ENCODE measurements at places on chromosomes 5 and 9.

- DNase-seq = no peak
Observed at GRCh38 chr5:115168829-115169486, 750 bp downstream of the TRIM36 start.

DNA sequence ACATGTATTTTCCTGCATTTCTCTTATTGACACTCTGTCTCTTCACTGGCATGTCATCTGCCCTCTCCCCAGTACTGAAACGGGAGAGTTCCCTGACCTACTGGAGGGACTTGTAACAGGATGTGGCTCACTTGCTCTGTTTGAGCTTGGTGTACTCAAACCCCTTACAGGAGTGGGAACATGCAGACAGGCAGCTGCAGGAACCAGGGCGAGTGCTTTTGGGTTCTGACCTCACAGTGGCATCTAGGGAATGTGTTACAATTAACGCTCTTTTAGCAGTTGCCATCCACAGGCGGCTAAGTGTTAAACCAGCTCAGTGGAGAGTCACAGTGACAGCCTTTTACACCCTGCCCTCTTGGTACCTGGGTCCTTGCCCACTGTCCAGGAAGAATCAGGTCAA lies 300.3 kb upstream of the GRAMD2B start:
- DNase-seq = no peak

- no peak for DNase-seq
Observed at GRCh38 chr9:90921104-90921503, 119.5 kb downstream of the SYK start.

DNA sequence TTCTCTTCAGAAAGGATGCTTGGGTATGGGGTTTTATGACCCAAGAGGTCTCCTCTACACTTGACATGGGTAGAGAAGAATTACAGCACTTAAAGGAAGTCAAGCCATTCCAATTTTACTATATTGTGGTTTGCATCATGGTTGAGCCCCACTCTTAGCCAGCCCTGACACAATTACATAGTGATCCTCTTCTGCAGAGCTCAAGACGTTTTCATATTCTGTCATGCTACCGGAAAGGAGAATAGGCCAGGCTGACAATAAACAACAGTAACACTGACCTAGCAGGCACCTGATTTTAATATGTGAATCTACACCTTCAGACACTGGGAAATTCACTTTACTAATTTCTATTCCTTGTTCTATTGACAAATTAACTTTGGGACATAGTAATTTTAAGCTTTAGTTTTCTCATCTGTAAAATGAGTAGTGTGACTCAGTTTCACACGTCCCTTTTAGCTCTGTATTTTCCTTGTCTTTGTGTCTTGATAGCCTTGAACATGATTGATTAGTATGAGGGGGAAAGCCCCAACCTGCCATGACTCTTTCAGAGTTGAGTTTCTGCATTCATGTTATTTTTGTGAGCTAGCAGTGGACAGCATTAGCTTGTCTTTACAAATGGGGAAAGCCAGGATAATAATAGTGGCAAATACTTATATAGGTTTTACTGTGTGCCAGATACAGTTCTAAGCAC lies 83.8 kb downstream of the SV2C start:
- no peak for DNase-seq

Measured in stimulated activated CD8-positive, alpha-beta memory T cell treated with anti-CD3 and anti-CD28 coated beads, Interleukin-4, amount 100 ng/mL, for 24 hours (primary cell).